ENCODE measurements at places on chromosomes 2 and 18. TPM values are rescaled to one million over a fixed set of nuclear protein-coding genes. Genes with fewer than 3 reads are reported as not detected.

DNA sequence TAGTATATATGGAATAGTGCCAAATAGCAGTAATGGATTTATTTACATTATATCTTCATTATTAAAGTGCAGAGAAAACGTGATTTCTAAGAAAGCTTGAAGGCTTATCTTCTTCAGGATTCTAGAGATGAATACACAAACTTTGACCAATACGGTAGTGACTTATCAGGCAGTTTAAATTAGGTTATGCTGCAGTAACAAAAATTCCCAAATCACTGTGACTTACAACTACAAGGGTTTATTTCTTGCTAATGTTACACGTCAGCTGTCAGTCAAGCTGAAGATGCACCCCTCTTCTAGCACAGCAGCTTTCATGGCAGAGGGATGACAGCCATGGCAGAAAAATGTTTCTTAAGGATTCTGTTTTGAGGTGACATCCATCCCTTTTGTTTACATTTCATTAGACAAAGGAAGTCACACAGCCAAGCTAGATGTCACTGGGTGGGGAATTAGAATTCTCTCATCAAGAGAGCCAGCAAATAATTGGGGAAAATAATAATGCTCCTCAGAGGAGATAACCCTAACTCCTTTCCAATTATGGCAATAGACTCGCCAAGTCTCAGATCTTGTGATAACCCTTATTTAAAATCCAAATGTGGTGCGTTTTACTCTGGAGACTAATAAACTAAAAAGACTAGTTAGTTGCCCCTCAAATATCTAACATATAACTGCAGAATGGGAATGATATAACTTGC lies 268.3 kb upstream of the CYP26B1 start:
- no peaks in the 10 kb centered on the region for H3K36me3 ChIP-seq
- no peaks in the 10 kb centered on the region for H3K4me1 ChIP-seq
- H3K27me3 ChIP-seq, result no peaks in the 10 kb centered on the region
- no peak overlapping the region for H3K27ac ChIP-seq
- DNase-seq, result no peak

- no peak overlapping the region for H3K27ac ChIP-seq
- no peaks in the 10 kb centered on the region for H3K36me3 ChIP-seq
- no peak overlapping the region for H3K4me3 ChIP-seq
- DNase-seq, result no peak
- H3K4me1 ChIP-seq, result no peaks in the 10 kb centered on the region
Observed at GRCh38 chr2:95057535-95058370, 32.2 kb downstream of the MAL start.

GRCh38 chr2:55555977-55556376 lies 36.5 kb downstream of the CFAP36 start:
- no peaks in the 10 kb centered on the region for H3K27me3 ChIP-seq
- no peak overlapping the region for H3K4me3 ChIP-seq
- H3K27ac ChIP-seq, result peak overlapping the region; percentile 38
- H3K36me3 ChIP-seq, result peaks cover 84% of the 10 kb centered on the region
- no peak for DNase-seq

DNA sequence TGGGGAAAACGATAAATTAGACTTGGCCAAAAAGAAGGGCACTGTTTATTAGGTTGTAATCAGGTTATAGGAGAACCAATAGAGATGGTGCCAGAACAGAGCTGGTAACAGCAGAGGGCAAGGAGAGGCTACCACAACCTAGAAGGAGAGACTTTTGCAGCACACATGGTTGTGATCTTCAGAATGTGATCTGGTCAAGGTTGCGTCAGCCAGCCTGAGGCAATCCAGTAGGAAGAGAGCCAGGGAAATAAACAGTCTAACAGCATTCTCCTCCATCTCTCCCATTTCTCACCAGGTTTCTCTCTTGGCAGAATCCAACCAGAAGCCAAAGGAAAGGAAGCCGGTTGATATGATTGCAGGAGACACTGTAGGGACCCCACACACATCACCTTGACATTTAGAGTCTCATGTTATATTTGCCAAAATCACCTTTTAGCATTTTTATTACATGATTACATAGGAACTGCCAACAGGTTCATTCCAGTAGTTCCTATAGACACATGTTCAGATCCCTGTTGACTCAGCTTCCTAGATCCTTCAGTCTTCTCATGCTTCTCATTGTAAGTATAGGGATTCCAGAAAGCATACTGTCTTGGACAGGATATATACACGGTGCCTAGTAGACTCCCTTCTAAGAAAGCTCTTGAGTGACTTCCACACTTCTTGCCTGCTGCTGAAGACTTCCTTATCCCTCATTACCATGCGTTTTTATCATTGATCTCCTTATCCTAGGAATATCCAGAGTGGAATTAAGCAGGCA lies 17.6 kb upstream of the SPATS2L start:
- no peak for DNase-seq
- H3K27me3 ChIP-seq, result no peaks in the 10 kb centered on the region
- no peak overlapping the region for H3K4me3 ChIP-seq
- no peaks in the 10 kb centered on the region for H3K4me1 ChIP-seq
- H3K27ac ChIP-seq, result no peak overlapping the region

DNA sequence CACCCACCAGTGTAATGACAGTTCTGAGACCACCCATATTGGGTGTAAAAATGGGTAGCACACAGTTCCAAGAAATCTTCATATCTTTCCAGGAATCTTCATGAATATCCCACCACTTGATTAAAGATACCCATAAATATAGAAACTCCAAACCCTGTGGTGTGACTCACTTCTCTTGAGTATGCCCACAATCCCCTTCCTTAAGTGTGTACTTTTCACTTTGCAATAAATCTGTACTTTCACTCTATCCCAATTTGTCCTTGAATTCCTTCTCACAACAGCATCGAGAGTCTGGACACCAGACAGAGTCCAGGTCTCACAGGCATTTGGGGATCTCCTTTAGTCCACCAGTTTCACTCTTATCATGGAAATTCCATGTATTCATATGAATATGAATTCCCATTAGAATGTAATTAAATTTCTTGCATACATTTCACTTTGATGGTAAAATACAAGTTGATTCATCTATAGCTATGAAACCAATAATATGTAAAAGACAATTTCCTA lies 287.0 kb upstream of the SESTD1 start:
- no peaks in the 10 kb centered on the region for H3K4me1 ChIP-seq
- no peaks in the 10 kb centered on the region for H3K27me3 ChIP-seq
- H3K27ac ChIP-seq, result no peak overlapping the region
- no peak overlapping the region for H3K4me3 ChIP-seq

GRCh38 chr2:56654936-56655335 lies 471.1 kb downstream of the CCDC85A start:
- no peak overlapping the region for H3K27ac ChIP-seq
- H3K4me3 ChIP-seq, result no peak overlapping the region

DNA sequence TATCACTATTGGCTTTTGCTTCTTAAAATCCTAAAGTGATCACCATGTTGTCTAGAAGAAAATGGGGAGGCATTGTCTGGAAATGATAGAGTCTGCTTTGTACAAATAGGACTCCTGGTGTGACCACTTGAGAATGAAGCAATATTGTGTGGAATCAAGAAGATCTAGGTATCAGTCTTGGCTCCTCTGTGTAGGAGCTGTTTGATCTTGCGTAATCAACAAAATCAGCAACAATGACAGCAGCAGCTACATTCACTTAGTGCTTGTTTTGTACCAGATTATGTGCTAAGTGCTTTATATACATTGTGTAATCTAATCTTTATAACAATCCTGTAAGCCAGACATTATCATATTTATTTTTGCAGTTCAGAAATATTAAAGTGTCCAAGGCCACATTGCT lies 17.8 kb downstream of the NCOA1 start:
- no peak for DNase-seq
- no peaks in the 10 kb centered on the region for H3K27me3 ChIP-seq
- H3K36me3 ChIP-seq, result no peaks in the 10 kb centered on the region
- H3K4me1 ChIP-seq, result peaks cover 39% of the 10 kb centered on the region
- H3K27ac ChIP-seq, result no peak overlapping the region

GRCh38 chr2:73423913-73424312 lies 38.3 kb downstream of the ALMS1 start:
- no peaks in the 10 kb centered on the region for H3K27me3 ChIP-seq
- no peak overlapping the region for H3K27ac ChIP-seq
- DNase-seq, result no peak
- peaks cover 4% of the 10 kb centered on the region for H3K4me1 ChIP-seq
- H3K4me3 ChIP-seq, result no peak overlapping the region

GRCh38 chr18:9474108-9474982 lies 968 bp upstream of the RALBP1 start:
- H3K27ac ChIP-seq, result peak overlapping the region; percentile 95
- DNase-seq, result no peak
- peak overlapping the region; percentile 92 for H3K4me3 ChIP-seq
- peaks cover 4% of the 10 kb centered on the region for H3K36me3 ChIP-seq

- peaks cover 8% of the 10 kb centered on the region for H3K4me1 ChIP-seq
- no peaks in the 10 kb centered on the region for H3K27me3 ChIP-seq
- H3K36me3 ChIP-seq, result peaks cover 27% of the 10 kb centered on the region
- H3K4me3 ChIP-seq, result no peak overlapping the region
Observed at GRCh38 chr2:111930875-111931274, 32.5 kb downstream of the MERTK start.

GRCh38 chr2:46976556-46977279 lies 61.1 kb upstream of the MCFD2 start:
- H3K4me3 ChIP-seq, result no peak overlapping the region
- H3K4me1 ChIP-seq, result peaks cover 29% of the 10 kb centered on the region
- H3K27me3 ChIP-seq, result no peaks in the 10 kb centered on the region
- peaks cover 60% of the 10 kb centered on the region for H3K36me3 ChIP-seq

DNA sequence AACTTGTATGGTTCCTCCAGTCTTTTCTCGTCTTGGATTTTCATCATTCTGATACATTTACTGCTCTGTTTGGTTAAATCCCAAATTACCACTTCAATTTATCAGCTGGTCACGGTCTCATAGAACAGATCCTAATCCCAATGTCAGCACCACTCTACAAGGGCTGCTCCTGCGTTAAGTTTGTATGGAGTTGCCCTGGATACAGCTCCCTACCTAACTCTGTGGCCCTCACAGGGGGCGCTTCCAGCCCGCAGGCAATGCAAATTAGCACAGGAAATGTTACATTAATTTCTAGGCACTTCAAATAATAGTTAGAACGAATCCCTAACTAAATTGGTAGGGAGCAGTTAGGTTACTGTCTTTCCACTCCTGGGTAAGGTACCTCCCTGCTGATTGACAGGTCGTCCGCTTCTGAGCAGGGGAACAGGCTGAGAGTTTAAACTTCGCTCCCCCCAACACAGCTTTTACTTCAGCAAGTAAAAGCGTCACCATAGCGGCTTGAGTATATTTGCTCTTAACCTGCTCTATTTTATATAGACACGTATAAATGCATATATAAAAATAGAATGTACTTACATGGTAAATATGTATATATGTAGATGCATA lies 238.5 kb upstream of the FANCL start:
- H3K27me3 ChIP-seq, result no peaks in the 10 kb centered on the region
- no peaks in the 10 kb centered on the region for H3K4me1 ChIP-seq
- no peak overlapping the region for H3K27ac ChIP-seq
- no peaks in the 10 kb centered on the region for H3K36me3 ChIP-seq
- no peak overlapping the region for H3K4me3 ChIP-seq
- no peak for DNase-seq

TMEM17 gene
- 1.8 TPM for total RNA-seq

AFG3L2 gene
- 31.1 TPM for total RNA-seq

PCARE gene
- 0.95 TPM for total RNA-seq

ERLEC1 gene
- 59.7 TPM for total RNA-seq

Data from lower lobe of right lung (tissue), 2 donors.